Kidney tubule cell (primary cell): ENCODE measurements at places on chromosomes 6 and 20.
A peak's percentile ranks its signal among the peaks of the same experiment; 100 is the strongest.

DNA sequence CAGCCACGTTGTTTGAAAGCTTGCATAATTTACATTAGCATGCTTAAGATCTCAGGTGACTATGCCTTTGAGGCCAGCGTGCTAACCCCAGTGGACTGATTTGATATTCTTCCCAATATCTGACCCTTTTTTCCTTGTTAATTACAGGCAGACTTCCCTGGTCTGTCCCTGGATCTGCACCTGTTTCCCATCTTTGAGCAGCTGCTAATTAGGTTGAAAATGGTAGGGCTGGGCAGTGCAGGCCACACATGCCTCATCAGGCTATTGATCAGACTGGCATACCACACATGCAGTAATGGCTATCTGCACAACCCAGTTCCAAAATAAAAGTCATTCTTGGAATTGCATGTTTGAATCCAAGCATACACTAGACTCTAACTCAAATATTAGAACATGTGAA is 164.3 kb upstream of the TFAP2D start:
- DNase-seq = no peak

DNA sequence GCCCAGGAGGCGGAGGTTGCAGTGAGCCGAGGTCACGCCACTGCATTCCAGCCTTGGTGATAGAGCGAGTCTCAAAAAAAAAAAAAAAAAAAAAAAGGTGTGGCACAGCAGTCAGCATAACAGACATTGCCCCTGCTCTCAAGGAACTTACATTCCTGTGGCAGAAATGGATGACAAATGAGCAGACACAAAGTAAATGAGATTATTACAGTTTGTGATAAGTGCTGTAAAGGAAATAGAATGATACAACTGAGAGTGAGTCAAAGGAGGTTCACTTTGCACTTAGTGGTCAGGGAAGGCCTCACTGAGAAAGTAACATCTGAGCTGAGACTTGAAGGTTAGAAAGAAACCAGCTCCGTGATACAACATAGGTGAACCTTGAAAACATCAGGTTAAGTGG is 36.4 kb downstream of the CEP250 start:
- peak; percentile 48 for DNase-seq

DNA sequence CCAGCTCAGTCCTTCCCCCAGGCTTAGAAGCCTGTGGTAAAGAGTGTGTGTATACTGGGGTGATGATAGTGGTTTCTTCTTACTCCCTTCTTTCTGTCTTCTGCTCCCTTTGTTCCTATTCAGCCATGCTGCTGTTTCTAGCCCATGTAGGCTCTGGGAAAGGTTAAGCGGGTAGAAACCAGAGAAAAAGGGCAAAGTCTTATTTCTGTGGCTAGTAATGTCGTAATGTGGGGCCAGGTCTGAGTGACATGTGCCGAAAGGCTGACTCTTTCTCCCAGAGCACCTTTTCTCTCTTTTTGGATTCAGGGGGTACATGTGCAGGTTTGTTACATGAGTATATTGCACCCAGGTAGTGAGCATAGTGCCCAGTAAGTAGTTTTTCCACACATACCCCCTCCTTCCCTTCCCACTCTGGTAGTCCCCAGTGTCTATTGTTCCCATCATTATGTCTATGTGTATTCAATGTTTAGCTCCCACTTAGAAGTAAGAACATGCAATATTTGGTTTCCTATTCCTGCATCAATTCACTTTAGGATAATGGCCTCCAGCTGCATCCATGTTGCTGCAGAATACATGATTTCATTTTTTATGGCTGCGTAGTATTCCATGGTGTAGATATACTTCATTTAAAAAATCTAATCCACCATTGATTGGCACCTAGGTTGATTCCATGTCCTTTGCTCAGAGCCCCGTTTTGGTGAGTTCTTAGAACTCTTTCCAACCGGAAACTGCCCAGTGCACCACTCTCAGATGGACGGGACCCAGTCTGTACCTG is 74.3 kb downstream of the EFHC1 start:
- DNase-seq = no peak

DNA sequence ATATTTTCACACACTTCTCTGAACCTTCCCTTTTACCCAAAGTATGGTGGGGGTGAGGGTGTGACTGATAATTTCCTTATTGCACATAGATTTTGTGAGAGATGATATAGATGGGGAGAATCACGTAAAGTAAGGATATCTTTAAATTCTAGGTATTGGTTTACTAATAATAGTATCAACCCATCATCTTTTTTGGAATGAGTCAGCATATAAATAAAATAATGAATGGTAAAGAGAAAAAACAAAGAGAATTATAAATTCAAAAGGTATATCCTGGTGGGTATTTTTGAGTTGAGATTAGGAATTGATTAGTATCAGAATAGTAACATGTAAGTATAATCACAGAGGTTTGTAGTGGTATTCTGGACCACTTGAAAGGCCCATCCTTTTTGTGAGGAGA is 56.1 kb downstream of the MACROD2 start:
- no peak for DNase-seq

DNA sequence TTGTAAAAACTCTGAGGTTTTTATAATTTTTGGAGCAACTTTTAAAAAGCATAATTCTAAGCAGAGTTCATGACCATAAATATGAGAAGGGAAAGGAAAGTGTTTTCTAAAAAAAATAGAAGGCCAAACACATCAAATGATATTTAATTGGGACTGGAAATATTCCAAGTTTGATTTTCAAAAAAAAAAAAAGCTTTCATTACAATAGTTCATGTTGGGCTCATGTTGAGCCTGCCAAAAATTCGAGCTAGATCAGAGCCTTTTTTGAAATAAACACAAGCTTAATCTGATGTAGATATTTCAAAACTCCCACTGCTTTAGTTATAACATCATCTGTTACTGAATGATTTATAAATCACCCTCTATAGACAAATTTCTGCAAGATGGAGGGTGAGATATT is 163.4 kb upstream of the DEFB112 start:
- no peak for DNase-seq

DNA sequence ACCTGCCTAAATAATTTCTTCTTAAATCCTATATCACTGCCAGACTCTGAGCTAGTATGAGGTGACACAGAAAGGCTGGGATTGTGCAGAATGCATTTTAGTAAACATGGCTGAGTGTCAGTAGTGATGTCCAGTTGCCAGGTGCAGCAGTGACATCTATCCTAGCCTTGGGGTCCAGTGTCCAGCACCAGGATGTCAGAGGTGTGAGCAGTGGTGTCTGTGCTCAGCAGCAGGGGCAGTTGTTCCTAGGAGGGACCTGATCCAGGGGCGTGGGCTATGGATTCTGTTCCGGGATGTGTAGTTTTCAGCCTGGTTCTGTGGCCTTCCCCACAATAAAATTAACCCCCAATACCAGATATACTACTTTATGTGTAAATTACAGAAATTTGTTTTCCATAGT is 6.0 kb downstream of the HLA-C start:
- no peak for DNase-seq

GRCh38 chr6:146850981-146851380 is 252.2 kb downstream of the ADGB start:
- DNase-seq = no peak

GRCh38 chr6:146583966-146584365 is 14.8 kb upstream of the ADGB start:
- DNase-seq = no peak

DNA sequence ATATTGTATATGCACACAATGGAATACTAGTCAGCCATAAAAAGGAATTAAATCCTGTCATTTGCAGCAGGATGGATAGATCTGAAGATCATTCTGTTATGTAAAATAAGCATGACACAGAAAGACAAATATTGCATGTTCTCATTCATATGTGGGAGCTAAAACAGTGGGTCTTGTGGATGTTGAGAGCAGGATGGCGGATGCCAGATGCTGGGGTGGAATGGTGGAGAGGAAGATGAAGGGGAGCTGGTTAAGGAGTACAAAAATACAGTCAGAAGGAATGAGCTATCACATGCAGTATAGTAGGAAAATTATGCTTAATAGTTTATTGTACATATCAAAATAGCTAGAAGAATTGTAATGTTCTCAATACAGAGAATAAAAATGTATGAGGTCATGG is 41.8 kb downstream of the THBS2 start:
- DNase-seq = no peak
